ENCODE measurements at places on chromosomes 3 and 15. TPM values are rescaled to one million over a fixed set of nuclear protein-coding genes. Genes with fewer than 3 reads are reported as not detected.

Gene IGSF10
- total RNA-seq: 0.15 TPM

Gene VGLL3
- total RNA-seq: 15.8 TPM

Gene CASR
- not detected for total RNA-seq

Gene FRMD4B
- total RNA-seq: 0.67 TPM

Gene TTLL13
- total RNA-seq: not detected

Gene SLC6A11
- not detected for total RNA-seq

Gene KNG1
- total RNA-seq: not detected

Gene CADM2
- 0.15 TPM for total RNA-seq

Gene DTX3L
- 11.1 TPM for total RNA-seq

Gene CLDN16
- not detected for total RNA-seq

Gene FILIP1L
- 12.6 TPM for total RNA-seq

Gene GOLGA8S
- total RNA-seq: not detected

Gene P3H2
- 6.4 TPM for total RNA-seq

Gene CCR1
- total RNA-seq: not detected

Gene SLC12A1
- not detected for total RNA-seq

Gene LMOD3
- total RNA-seq: not detected

Gene LSAMP
- total RNA-seq: 2.0 TPM

Gene GRM2
- under 0.01 TPM for total RNA-seq

Gene ANKRD63
- total RNA-seq: not detected

Gene DLL4
- total RNA-seq: under 0.01 TPM

Gene NMB
- 12.1 TPM for total RNA-seq

Gene ARGFX
- total RNA-seq: not detected

Gene C2CD4A
- not detected for total RNA-seq

Gene RETNLB
- not detected for total RNA-seq

Gene NECTIN3
- total RNA-seq: 34.6 TPM

Gene TSC22D2
- total RNA-seq: 8.8 TPM

Gene TRIM71
- total RNA-seq: not detected

Gene SLC35G2
- total RNA-seq: 5.9 TPM

Measured in bronchus fibroblast of lung (primary cell).